ENCODE measurements at places on chromosomes 3 and 15. TPM values are rescaled to one million over a fixed set of nuclear protein-coding genes. Genes with fewer than 3 reads are reported as not detected.
A peak's percentile ranks its signal among the peaks of the same experiment; 100 is the strongest.

DNA sequence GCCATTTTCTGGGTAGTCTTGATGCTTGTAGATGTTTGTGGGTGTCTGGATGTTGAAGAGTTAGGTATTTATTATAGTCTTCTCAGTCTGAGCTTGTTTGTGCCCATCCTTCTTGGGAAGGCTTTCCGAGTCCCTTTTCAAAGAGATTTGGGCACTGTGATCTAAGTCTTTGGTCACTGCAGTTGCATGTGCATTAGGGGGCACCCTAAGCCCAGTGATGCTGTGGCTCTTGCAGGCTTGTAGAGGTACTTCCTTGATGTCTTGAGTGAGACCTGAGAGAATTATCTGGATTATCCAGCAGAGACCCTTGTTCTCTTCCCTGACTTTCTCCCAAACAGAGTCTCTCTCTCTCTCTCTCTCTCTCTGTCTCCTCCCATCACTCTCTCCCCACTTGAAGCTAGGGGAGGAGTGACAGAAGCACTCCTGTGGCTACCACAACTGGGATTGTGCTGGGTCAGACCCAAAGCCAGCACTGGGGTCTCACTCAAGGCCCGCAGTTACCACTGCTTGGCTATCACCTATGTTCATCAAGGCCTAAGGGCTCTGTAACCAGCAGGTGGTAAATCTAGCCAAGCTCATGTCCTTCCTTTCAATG is 68.5 kb downstream of the TMCO5A start:
- peak; percentile 25 for DNase-seq

CEMIP gene
- total RNA-seq, result 1.2 TPM

DNA sequence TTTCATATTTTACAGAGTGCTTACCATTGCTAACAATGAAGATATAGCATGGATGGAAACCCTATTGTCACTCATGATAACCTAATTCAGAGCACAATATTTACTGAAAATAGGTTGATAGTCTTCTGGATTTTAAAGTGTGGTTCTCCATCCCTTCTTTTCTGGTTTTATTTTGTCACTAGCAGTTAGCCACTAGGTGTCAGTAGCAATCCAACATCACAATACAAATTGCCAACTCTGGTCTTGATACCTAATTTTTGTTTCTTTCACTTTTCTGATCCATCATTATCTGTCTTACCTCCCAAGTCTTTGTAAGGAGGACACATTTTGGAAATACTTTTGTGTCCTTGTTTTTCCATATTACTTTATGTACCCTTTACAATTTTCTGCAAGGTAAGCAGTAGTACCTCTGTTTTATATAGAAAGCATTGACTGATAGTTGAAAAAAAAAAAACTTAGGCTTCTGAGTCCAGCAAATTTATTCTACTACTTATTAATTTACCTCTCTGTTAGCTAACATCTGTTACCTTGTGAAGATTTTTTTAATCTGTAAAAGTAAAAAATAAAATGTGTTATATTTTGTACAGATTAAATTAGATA is 28.3 kb upstream of the CRYBG3 start:
- no peak for DNase-seq

- DNase-seq, result no peak
Observed at GRCh38 chr3:149744151-149744550, 8.1 kb downstream of the COMMD2 start.

- no peak for DNase-seq
Observed at GRCh38 chr3:61808526-61808925, 247.2 kb downstream of the PTPRG start.

RTP4 gene
- 7.4 TPM for total RNA-seq

KIF23 gene
- 1.6 TPM for total RNA-seq

DNA sequence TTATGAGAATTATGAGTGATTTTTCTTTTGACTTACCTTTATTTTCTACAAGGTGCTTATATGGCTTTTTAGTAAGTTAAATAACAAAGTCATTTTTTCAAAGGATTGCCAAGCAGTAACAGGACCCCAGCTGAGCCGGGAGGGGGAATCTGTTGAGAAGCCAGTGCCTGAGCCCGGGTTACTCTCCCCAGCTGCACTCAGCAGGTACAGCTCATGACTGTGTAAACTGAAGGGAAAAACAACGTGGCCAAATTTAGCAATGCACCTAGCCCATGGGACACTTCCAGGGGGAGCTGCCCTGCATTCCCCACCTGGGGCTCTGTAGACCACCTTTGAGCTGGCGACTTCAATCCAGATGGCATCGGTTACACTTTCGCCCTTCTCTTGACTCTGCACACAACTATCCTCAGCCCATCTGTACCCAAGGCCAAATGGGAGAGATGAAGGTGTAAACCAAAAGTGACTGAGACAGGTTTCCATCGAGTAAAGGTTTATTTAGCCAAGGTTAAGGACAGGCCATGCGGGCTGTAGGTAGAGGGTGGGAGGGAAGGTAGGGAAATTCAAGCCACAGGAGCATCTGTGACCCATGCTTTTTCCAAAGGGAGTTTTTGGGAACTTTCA is 18.2 kb upstream of the HCN4 start:
- no peak for DNase-seq

- DNase-seq, result no peak
Observed at GRCh38 chr3:172272698-172273097, 175.6 kb downstream of the GHSR start.

DNA sequence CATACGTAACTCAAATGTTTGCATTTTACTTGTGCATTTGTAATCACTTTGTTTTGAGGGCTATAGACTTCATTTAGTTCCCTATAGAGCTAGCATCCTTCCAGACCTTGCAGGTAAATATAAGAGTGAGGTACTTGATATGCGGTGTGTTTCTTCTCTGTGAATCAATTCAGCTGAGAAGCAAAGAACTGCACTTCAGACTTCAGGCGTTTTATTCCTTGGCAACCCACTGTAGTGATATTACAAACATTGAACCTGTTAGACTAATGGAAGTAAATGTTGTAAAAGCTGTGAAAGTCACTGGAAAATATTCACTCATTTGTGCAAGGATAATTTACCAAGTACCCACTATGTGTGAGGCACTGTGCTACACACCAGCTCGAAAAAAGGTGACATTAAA is 94.1 kb upstream of the CHL1 start:
- DNase-seq, result no peak

PDZRN3 gene
- total RNA-seq, result 33.0 TPM

GRCh38 chr3:78881501-78881900 is 886.3 kb downstream of the ROBO1 start:
- DNase-seq, result no peak

PLSCR4 gene
- 84.7 TPM for total RNA-seq

KLF15 gene
- total RNA-seq, result 64.6 TPM

NANOGP8 gene
- 0.82 TPM for total RNA-seq

- DNase-seq, result peak; percentile 36
Observed at GRCh38 chr3:128623762-128624176, 26.8 kb downstream of the RPN1 start.

DNA sequence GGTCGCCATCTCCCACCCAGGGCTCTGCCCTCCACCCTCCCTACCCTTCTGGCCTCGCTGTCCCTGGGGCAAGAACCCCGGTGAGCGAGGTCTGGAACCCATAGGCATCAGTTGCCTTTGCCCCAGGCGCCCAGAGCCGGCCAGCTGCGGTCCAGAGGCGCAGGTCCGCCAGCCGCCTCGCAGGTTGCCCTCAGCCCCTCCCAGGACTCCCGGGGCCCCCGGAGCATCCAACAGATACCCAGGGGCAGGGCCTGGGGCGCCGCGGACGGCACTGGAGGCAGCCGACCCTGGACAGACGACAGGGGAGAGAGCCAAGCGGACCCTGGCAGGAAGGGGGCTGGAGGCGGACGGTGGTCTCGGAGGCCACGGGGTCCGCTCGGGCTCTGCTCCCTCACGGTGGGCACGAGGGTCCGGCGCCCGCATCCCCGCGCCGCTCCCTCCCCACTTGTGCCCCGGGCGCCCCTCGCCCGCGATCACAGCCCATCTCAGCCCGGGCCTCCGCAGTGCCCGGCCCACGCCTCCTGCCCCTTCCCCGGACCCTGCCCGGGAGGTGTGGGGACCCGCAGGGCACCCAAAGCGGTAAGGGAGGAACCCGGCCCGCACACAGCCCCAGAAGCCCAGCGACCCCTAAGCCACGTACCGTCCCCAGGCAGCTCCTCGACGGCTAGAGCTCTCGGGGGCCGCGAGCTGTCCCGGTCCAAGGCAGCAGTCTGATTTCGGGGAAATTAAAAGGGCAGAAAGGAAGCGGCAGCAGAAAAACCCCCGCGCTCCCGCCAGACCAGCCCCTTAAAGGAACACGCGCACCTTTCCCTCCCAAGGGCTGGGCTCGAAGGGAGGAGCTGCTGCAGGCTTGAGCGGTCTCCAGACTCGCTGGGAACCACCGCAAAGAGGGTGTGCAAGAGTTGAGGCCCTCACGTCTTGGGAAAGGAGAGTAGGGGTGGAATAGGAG is at the start of gene HAPLN3:
Gene HAPLN3, minus strand, starts transcription at position 726 of the 949 bp plus-strand sequence. CDS start 8,246 bp downstream, outside the sequence.
- DNase-seq, result peak; percentile 26

- DNase-seq, result no peak
Observed at GRCh38 chr3:53161450-53161819, 426 bp downstream of the PRKCD start.

DNA sequence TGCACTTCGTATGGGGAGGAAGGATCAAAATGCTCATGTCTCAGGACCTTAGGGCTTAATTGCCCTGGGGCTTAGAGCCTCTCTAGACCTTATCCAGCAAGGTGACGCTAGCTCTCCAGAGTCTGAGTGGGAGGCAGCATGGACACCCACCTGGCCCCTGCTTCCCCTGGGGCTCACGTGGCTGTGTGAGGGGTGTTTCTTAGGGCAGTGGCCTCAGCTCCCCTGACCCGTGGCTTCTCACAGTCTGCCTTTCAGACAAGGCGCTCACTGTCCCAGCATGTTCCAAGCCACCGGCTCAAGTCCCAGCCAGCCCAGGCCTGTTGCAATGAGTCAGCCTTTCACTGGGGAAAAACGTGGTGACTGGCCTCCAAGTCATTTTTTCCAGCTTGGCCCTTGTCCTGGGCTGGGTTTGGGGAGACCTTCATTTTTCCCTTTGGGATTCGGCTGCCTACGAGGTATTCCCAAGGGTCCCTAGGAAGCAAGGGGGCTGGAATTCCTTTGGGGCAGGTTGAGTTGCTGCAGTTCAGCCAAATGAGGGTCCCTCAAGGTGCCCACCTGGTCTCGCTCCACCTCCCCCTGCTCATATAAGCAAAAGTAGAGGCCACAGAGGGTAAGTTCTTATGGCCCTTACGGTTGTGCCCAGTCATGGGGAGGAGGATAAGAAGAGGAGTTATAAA is 15.7 kb downstream of the BHLHE40 start:
- DNase-seq, result no peak

GRCh38 chr15:101121511-101122090 is 130.2 kb downstream of the CHSY1 start:
- no peak for DNase-seq

ABHD10 gene
- total RNA-seq, result 19.6 TPM

CTXN2 gene
- not detected for total RNA-seq

FAM81A gene
- total RNA-seq, result 0.93 TPM

GRCh38 chr3:102457644-102458043 is 22.8 kb downstream of the ZPLD1 start:
- DNase-seq, result no peak

GRCh38 chr3:139988472-139989156 is 53.6 kb downstream of the CLSTN2 start:
- DNase-seq, result no peak

- no peak for DNase-seq
Observed at GRCh38 chr3:87423336-87423735, 147.0 kb upstream of the POU1F1 start.

- no peak for DNase-seq
Observed at GRCh38 chr3:16866571-16866970, 18.2 kb upstream of the PLCL2 start.

FRMD5 gene
- 0.13 TPM for total RNA-seq

DNA sequence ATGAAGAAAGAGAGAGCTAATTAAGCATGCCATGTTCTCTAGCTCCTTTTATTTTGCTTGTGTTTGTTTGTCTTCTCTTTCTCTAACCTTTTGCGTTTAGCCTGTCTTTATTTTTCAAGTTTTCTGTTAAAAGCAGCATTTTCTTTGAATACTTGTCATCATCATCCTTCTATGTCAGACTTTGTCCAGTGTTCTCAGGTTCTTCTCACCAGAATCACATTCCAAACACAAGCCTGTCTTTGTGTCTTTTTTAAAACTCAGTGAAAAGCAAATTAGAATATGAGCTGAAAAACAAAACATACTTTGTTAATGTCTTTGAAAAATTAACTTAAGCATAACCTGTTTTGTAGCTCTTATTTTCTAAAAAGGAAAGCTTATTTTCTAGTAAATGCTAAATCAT is 62.4 kb downstream of the LEKR1 start:
- DNase-seq, result no peak

GRCh38 chr3:21185816-21186314 is 565.1 kb downstream of the ZNF385D start:
- DNase-seq, result no peak

GRCh38 chr3:150806185-150806835 is 43.3 kb upstream of the SIAH2 start:
- DNase-seq, result no peak

DNA sequence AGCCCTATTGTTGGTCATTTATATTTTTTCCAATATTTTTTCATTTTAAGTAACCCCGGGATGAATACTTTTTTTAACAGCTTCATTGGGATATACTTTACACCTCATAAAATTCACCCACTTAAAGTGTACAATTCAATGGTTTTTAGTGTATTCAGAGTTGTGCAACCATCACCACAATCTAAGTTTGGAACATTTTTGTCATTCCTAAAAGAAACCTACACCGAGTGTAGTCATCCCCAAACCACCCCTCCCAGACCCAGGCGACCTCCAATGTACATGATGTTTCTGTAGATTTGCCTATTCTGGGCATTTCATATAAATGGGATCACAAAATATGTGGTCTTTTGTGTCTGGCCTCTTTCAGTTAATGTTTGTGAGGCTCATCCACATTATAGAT is 118.3 kb upstream of the FRMD4B start:
- no peak for DNase-seq

DNA sequence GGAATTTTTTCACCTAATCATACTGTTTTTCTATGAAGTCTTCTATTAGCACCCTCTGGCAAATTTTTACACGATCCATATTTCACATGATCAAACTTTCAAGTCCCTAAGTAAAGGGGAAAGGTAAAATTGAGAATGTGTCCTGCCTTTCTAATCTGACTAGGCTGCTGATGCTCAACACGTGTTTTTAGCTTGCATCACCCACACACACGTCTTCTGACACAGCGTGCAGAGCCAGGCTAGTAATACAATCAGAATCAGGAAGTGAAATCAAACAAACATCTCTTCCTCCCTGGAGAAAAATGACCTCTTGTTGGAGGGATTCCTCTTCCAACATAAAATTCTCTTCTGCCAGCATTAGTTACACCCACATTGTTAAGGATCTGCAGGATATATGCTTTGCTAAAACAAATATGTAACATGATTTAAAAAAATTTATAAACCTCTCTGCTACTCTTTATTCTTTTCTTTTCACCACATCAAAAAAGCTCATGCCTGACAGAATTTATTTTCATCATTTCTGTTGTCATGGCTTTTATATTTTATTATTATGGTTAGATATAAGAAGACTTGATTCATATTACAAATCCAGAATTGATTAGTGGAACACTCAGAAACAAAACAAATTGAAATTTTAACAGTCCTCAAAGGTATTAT is 122.4 kb downstream of the RAP2B start:
- DNase-seq, result peak; percentile 58

Measured in omental fat pad (tissue), 4 donors.